ENCODE measurements at places on chromosomes 4 and X. TPM values are rescaled to one million over a fixed set of nuclear protein-coding genes. Genes with fewer than 3 reads are reported as not detected.

The UGT8 gene
- 12.4 TPM for total RNA-seq

DNA sequence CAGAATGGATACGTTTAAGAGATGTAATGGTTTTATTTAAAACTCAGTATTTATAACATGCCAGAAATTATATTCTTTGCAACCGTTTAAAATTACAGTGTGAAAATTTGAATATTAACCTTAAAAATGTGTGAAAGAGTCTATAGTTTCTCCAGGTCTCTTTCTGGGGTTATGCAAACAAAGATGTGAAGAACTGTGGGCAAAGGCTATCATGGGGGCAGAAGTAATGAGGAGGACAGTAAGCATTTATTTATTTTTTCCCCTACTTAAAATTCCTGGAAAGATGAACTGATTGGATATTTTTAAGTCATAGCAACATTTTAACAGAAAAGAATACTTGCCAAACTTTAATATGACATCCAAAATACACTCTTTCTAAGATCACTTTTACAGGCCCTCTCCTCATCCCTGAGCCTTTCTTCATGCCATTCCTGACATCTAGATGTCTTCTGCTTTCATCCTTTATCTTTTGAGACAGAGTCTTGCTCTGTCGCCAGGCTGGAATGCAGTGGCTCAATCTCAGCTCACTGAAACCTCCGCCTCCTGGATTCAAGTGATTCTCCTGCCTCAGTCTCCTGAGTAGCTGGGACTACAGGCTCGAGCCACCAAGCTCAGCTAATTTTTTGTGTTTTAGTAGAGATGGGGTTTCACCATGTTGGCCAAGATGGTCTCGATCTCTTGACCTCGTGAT is 46.1 kb downstream of the TMEM131L start:
- DNase-seq = no peak
- H3K27ac ChIP-seq = no peak overlapping the region
- peaks cover 19% of the 10 kb centered on the region for H3K27me3 ChIP-seq

DNA sequence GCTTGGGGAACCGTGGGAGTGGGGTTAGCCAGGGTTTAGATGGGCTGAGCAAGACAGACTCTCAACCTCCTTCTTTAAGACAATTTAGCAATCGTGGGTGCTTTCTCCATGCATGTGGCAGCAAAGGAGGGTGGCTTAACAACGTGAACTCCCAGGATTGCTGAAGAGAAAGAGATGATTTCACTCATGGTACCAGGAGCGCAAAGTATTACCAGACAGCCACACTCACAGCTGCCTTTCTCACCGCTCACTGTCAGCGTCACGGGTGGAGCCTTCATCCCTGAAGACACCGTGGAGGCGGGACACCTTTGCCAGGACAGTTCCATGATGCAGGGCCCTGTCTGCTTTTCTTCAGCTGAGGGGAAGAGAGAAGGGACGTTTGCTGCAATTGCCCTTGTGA is 212.5 kb upstream of the PSAPL1 start:
- H3K4me3 ChIP-seq = no peak overlapping the region
- no peak for DNase-seq
- no peak overlapping the region for H3K27ac ChIP-seq
- H3K4me1 ChIP-seq = no peaks in the 10 kb centered on the region
- H3K36me3 ChIP-seq = no peaks in the 10 kb centered on the region

DNA sequence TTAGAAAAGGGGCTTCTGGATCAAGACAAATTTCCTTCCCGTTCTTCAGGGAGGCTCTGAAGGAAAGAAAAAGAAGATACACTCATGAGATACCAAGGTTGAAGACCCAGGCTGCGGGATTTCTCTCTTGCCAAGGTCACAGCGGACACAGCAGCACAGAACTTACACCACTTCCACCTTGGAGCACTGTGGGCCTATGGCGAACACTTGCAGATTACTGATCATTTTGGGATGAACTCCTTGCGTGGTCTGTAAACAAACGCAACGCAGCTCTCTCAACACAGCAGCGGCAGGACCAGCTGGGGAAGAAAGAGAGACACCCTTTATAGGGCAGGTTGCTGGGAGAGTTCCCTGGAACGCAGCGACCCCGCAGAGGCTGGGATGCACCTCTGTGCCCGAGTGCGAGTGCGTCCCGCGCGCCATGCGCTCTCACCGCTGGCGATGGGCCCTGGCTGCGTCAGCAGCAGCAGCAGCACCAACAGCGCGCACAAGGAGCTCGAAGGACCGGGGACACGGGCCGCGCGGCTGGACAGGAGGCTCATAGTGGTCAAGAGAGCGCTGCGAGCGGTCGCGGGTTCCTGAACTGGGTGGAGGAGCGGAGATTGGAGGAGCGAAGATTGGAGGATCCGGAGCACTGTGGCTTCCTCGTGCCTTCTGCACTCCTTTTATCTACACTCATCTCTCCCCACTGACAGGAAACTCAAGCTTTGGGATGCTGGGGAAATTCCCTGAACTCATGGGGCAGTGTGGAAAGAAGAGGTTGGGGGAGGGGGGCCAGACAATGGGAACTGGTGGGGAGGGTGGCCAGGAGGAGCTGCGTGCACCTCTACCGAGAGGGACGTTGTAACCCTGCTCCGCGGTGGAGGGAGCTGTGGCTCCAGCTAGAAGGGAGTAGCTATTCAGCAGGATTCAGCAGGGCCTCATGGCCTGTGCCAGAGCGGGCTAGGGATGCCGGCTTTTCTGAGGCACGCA is at the start of gene CXCL5:
TSS of gene CXCL5 (minus strand) at position 638 of the 972 bp plus-strand sequence. CDS start at position 542, 96 bp downstream.
- no peaks in the 10 kb centered on the region for H3K4me1 ChIP-seq
- peaks cover 28% of the 10 kb centered on the region for H3K27me3 ChIP-seq
- peak within 1 kb of the TSS; percentile 76 for H3K4me3 ChIP-seq
- peak; percentile 90 for DNase-seq
- H3K36me3 ChIP-seq = no peaks in the 10 kb centered on the region

DNA sequence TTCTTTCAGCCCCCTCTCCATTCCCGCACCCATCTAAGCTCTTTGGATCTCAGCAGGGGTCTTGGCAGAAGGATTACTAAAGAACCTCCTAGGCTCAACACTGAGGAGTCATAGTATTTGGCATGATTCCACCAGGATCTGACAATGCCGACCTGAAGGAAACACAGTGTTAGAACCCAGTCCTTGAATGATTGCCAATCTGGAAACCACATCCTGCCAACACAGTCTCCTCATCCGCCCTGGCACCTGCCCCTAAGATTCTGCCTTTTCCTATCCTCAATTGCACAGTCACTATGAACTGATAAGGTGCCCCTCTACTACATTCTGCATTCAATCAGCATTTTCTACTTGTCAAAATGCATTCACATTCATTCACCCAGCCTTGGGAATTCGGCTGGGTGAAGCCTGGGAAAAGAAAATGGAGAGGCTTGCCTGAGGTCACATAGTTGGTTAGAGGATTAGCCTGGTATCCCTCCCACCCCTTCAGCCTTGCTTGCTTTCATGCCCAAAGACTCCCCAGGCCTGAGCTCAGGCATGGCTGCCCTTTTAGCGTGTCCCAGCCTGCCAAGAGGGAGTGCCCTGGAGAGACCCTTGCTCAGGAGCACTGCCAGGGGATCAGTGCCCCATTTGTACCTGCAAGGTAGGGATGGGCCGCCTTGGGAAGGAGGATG is 2.2 kb upstream of the CLDN2 start:
- H3K36me3 ChIP-seq = no peaks in the 10 kb centered on the region
- no peaks in the 10 kb centered on the region for H3K27me3 ChIP-seq
- no peak for DNase-seq
- H3K27ac ChIP-seq = no peak overlapping the region
- no peak overlapping the region for H3K4me3 ChIP-seq

DNA sequence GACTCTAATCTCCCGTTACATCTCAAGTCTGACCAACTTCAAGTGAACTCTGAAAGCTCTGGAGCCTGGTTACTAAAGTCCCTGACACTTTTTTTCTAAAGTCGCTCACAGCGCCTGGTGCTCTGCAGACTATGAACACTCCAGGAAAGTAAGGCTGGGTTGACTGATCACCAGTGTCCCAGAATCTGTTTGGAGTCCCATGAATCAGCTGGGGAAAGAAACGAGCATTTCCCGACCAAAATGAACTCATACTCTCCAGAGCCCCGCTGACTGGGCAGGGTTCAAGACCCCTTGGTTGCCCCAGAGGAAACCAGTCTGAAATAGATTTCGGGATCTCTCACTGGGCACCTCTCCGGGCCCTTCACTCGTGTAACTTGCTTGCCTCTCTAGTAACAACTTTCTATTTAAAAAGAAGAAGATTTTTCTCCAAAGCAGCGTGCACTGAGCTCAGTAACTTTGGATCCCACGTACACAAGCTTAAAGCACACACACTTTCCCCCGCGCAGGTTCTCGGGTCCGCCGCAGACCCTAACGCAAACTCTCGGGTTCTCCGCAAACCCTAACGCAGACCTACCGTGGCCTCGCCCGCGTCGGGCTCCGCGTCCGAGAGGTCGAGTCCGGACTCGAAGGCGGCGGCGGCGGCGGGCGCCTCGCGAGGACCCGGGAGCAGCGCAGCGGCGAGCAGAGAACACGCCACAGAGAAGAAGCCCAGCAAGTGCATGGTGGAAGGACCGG is 964 bp downstream of the VEGFC start:
- no peaks in the 10 kb centered on the region for H3K36me3 ChIP-seq
- H3K27me3 ChIP-seq = peaks cover 37% of the 10 kb centered on the region
- no peaks in the 10 kb centered on the region for H3K4me1 ChIP-seq
- peak; percentile 71 for DNase-seq

DNA sequence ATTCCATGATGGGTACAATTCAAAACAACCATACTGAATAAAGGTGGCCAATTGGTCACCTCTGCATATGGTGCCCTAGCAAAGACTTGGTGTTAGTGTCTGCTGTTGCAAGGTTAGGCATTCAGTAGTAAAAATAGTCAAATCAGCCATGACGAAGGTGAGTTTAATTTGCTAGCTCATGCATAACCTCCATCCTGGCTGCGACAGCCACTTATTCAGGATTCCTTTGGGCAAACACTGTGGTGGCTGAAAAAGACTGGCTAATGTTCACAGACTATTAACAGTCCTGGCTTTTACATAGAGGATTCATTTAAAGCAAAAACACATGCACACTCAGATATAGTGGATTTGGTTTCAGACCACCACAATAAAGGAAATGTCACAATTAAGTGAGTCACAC is 34.8 kb upstream of the MAP9 start:
- no peaks in the 10 kb centered on the region for H3K4me1 ChIP-seq
- DNase-seq = no peak
- no peak overlapping the region for H3K27ac ChIP-seq

- H3K4me3 ChIP-seq = no peak overlapping the region
- H3K36me3 ChIP-seq = peaks cover 31% of the 10 kb centered on the region
- H3K27ac ChIP-seq = no peak overlapping the region
These were observed 78.0 kb downstream of the ACOX3 start for GRCh38 chr4:8362483-8362882.

DNA sequence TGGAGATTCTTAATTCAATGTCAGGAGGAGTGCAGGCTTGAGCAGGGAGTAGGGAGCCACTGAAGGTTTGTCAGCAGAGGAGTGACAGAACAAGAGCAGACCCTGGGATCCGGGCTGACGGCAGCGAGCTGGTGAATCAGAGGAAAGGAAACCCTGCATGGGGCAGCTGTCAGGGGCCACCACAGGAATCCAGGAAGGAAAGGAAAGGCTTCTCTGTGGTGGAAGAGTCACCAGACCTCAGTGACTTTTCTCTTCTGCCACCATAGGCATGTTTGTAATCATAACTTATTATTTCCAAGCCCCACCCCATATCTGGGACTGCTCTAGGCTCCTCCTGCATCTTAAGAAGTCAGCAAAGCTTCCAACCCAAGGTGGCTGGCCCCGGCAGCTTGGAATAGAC is 150.9 kb downstream of the BCOR start:
- no peaks in the 10 kb centered on the region for H3K27me3 ChIP-seq
- H3K4me3 ChIP-seq = no peak overlapping the region
- no peaks in the 10 kb centered on the region for H3K4me1 ChIP-seq
- H3K36me3 ChIP-seq = no peaks in the 10 kb centered on the region
- DNase-seq = no peak

DNA sequence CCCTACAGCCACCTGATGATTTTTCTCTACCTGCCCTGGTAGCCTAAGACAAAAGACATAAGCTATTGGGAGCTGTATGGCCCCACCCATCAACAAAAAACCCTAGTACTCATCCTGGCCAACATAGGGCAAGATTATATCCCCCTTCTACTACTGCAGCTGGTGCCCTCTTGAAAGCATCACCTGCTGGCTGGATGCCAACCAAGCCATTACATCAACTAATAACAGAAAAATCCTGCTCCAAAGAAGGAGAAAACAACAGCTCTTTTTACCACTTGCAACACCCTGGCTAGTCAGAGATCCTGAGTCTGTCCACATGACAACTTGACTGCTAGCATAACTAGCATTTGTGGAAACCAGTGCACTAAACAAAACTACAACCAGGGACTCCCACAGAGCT is 43.6 kb upstream of the UPRT start:
- H3K36me3 ChIP-seq = no peaks in the 10 kb centered on the region
- no peaks in the 10 kb centered on the region for H3K27me3 ChIP-seq
- DNase-seq = no peak
- H3K4me1 ChIP-seq = no peaks in the 10 kb centered on the region

DNA sequence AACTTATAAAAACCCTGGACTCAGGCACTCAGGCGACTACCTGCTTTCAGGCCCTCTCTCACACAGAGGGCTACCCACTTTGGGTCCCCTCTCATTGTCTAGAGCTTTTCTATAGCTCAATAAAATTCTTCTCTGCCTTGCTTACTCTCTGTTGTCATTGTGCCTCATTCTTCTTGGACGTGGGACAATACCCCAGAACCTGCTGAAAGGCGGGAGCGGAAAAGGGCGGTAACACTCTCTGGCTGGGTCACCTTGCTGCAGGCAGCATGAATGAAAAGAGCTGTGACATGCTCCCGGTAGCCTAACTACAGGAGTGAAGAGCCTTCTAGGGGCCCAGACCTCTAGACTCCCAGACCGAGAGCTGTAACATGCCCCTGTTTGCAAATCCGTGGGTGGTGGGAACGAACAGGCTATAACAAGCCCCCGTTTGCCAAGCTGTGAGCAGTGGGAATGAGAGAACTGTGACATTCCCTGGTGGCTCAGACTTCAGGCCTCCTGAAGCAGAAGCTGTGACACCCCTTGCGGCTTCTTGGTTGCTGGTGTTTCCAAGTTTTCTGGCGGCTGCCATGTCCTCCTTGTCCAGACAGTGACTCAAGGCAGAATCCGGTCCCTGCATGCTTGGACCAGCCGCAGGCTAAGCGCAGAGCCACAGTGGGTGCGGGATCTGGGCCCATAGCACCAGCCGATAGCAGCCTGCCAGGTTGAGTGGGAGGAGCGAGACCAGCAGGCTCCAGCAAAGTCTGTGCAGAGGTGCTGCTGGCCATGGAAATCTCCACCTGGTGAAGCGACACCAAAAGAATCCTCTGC is 684.6 kb downstream of the ARAP2 start:
- H3K27ac ChIP-seq = no peak overlapping the region
- peak; percentile 61 for DNase-seq
- no peaks in the 10 kb centered on the region for H3K4me1 ChIP-seq
- H3K4me3 ChIP-seq = no peak overlapping the region

DNA sequence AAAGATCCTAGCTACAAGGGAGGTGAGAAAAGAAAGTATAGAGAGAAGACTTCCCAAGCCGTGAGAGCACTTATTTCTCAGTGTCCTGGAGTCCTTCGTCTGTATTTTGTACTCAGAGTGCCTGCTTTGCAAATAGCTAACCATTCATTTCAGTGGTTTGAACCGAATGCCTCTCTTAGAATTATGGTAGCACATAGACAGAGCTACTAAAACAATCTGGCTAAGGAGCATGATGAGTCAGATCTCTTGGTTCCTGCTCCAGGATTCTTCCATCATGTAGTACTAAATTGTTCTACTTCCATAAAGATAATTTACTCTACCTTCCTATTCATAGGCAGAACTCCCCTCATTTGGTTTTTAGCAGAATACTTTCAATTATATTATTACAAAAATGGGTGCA is 946.6 kb downstream of the STIM2 start:
- H3K27ac ChIP-seq = no peak overlapping the region
- no peak for DNase-seq
- H3K4me3 ChIP-seq = no peak overlapping the region
- no peaks in the 10 kb centered on the region for H3K4me1 ChIP-seq

Measured in endodermal cell (in vitro differentiated cells).